ENCODE measurements at places on chromosomes 5 and 9. TPM values are rescaled to one million over a fixed set of nuclear protein-coding genes. Genes with fewer than 3 reads are reported as not detected.

Gene SLC6A18
- not detected for total RNA-seq

Gene BARHL1
- total RNA-seq = not detected

Gene SLC23A1
- not detected for total RNA-seq

Gene EDIL3
- total RNA-seq = 0.26 TPM

Gene PCDH1
- total RNA-seq = 85.3 TPM

Gene PLEKHG4B
- total RNA-seq = not detected

Gene PCDHB11
- total RNA-seq = 0.26 TPM

Gene CACNA1B
- not detected for total RNA-seq

Gene AJM1
- 1.1 TPM for total RNA-seq

Gene RICTOR
- 23.7 TPM for total RNA-seq

Gene RPP25L
- 45.8 TPM for total RNA-seq

Gene SIL1
- 85.3 TPM for total RNA-seq

Gene PCDHB13
- not detected for total RNA-seq

Gene DND1
- 0.26 TPM for total RNA-seq

Gene ANKRD31
- 0.26 TPM for total RNA-seq

Gene PRSS3
- 95.6 TPM for total RNA-seq

Gene PRDM9
- not detected for total RNA-seq

Gene TPM2
- total RNA-seq = 57.7 TPM

Gene PCDHGA3
- total RNA-seq = 0.13 TPM

Gene NIM1K
- total RNA-seq = not detected

Gene CER1
- total RNA-seq = not detected

Gene GPR150
- total RNA-seq = 0.26 TPM

Gene QRFP
- total RNA-seq = not detected

Gene ECSCR
- not detected for total RNA-seq

Gene FREM1
- not detected for total RNA-seq

Gene NUTM2F
- total RNA-seq = not detected

Gene GALNT12
- 2.6 TPM for total RNA-seq

Gene FBXO10
- 3.7 TPM for total RNA-seq

Gene NIPAL4
- total RNA-seq = 5.3 TPM

Gene ENHO
- total RNA-seq = 0.13 TPM

Gene APC
- 33.7 TPM for total RNA-seq

Gene ZER1
- total RNA-seq = 14.2 TPM

Gene CAMK2A
- not detected for total RNA-seq

Gene TRIM36
- 0.77 TPM for total RNA-seq

Gene PDE6A
- not detected for total RNA-seq

Gene FRMD3
- 0.51 TPM for total RNA-seq

Gene FOCAD
- 28.4 TPM for total RNA-seq

Gene ACOT12
- total RNA-seq = not detected

Gene ADAMTS12
- not detected for total RNA-seq

Gene SPATA31D3
- total RNA-seq = not detected

Gene FYB1
- total RNA-seq = 0.26 TPM

Gene RMRP
- total RNA-seq = 37,648 TPM

Gene IFNK
- total RNA-seq = not detected

Gene NRG2
- total RNA-seq = under 0.01 TPM

Gene ZFAND5
- 60.9 TPM for total RNA-seq

Gene LEAP2
- 0.13 TPM for total RNA-seq

Gene CDH6
- total RNA-seq = 0.13 TPM

Gene C9
- total RNA-seq = not detected

Gene ANKRD34B
- total RNA-seq = not detected

Gene ADGRD2
- total RNA-seq = not detected

All from bronchial epithelial cell (primary cell).